ENCODE measurements at places on chromosomes 5 and 9. TPM values are rescaled to one million over a fixed set of nuclear protein-coding genes. Genes with fewer than 3 reads are reported as not detected.

The OBP2B gene
- total RNA-seq = not detected

DNA sequence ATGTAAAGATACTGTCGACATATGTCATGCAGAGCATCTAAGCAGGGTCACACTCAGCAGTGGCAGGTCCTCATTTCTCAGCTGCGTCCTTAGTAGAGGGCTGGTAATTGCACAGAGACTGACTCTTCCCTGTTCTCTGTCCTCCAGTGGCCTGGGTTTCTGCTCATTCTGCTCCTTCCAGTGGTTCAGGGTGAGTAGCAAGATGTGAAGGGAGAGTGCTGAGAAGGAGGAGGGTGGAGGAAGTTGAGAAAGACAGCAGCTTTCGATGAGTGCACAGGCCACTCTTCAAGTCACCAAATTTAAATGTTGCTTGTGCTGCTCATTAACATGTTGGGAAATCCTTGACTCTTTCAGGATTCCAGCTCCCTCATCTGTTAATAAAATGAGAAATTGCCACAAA, 203.9 kb downstream of the FBXL7 start:
- DNase-seq = no peak

The PCDHA10 gene
- total RNA-seq = 1.8 TPM

DNA sequence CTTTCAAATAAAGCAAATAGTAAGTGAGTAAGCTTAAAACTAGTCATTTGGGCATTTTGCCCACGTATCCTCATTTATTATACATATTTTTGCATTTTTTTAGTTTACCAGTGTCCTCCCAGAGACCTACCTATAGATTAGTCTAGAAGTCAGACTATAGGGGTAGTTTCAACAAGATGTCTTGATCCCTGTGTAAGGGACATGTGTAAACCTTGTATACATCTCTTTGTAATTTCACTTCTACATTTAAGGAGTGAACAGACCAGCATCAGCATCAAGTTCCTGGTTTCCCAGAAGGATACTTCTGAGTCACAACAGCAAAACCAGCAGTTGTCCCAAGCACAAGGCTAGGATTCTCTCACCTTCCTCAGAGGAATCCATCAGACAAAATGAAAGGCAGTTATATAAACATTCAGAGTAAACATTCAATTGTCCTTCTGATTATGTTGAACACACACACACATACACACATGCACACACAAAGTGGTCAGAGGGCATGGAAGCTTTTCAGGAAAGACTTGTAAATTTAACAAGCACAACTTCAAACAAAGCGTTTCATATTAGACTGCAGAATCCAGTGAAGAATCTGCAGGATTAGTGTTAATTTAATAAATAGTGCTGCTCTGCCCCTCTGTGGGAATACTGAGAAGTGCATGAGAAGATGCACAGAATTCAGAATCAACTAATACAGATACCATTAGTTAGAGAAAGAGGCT, 55.4 kb downstream of the HINT1 start:
- DNase-seq = no peak

The HRH2 gene
- 12.5 TPM for total RNA-seq

DNA sequence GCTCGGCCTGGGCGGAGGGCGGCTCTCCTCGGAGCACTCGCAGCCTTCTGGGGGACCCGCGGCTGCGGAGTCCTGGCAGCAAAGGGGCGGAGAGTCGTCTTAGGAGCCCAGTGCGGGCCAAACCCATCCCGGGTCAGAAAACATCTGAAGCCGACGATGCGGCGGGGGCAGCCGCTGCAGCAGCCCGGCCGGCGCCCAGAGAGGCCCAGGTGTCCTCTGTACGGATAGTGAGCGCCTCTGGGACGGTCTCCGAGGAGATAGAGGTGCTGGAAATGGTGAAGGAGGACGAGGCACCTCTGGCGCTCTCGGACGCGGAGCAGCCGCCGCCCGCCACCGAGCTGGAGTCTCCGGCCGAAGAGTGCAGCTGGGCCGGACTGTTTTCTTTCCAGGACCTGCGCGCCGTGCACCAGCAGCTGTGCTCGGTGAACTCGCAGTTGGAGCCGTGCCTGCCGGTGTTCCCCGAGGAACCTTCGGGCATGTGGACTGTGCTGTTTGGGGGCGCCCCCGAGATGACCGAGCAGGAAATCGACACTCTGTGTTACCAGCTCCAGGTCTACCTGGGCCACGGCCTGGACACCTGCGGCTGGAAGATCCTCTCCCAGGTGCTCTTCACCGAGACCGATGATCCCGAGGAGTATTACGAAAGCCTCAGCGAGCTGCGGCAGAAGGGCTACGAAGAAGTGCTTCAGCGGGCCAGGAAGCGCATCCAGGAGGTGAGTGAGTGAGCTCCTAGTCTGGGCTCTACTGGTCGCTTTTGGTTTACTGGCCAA, 1.2 kb downstream of the JMY start:
- no peak for DNase-seq

DNA sequence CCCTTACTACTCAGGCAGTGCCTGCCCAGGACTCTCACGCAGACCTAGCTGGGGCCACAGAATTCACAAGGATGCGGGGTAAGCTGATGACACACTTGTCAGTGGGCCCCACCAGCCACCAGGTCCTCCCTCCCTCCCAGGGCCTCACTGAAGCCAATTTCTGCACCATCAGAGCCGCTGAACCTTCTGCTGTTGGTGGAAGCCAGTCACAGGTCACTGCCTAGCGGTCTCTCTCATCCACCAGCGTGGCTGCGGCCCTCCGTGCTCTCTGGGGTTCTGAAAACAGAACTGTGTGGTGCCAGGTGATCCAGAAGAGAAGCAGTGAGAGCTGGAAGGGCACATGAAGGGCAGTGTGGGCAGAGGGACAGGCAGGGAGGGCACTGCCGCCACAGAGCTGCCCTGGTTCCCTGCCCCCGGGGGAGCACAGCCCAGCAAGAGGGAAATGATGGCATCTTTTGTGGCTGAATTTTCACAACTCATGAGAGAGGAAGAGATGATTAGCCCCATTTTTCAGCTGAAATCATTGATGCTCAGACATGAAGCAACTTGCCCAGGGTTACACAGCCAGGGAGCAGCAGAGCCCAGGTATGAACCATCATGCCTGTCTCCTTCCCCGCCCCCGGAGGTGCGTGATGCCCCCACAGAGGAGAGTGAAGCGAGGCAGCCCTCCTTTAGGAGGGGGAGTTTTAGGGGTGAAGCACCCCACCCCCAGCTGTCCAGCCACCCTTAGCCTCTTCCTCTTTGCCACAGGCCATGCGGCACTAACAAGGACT, 41.4 kb upstream of the CPLX2 start:
- no peak for DNase-seq

GRCh38 chr5:75611311-75612225, at the start of gene ANKDD1B:
TSS of gene ANKDD1B (plus strand) at chr5:75611453. CDS start at chr5:75611635, 182 bp downstream.
- no peak for DNase-seq

GRCh38 chr9:37943345-37944265, 39.7 kb upstream of the SLC25A51 start:
- DNase-seq = no peak

DNA sequence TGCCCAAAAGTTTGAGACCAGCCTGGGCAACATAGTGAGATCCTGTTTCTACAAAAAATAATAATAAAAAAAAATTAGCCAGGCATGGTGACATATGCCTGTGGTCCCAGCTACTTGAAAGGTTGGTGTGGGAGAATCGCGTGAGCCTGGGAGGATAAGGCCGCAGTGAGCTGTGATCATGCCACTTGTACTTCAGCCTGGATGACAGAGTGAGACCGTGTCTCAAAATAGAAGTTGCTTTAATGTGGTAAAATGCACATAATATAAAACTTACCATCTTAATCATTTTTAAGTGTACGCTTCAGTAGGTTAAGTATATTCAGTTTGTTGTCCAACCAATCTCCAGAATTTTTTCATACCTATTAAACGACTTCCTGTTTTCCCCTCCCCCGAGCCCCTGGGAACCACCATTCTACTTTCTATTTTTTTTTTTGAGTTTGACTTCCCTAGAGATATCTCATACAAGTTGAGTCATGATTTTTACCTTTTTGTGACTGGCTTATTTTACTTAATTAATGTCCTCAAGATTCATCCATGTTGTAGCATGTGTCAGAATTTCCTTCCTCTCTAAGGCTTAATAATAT, 120.1 kb upstream of the POC5 start:
- no peak for DNase-seq

All from mesenteric fat pad (tissue), 1 donor.